ENCODE measurements at places on chromosomes 7 and 10.

DNA sequence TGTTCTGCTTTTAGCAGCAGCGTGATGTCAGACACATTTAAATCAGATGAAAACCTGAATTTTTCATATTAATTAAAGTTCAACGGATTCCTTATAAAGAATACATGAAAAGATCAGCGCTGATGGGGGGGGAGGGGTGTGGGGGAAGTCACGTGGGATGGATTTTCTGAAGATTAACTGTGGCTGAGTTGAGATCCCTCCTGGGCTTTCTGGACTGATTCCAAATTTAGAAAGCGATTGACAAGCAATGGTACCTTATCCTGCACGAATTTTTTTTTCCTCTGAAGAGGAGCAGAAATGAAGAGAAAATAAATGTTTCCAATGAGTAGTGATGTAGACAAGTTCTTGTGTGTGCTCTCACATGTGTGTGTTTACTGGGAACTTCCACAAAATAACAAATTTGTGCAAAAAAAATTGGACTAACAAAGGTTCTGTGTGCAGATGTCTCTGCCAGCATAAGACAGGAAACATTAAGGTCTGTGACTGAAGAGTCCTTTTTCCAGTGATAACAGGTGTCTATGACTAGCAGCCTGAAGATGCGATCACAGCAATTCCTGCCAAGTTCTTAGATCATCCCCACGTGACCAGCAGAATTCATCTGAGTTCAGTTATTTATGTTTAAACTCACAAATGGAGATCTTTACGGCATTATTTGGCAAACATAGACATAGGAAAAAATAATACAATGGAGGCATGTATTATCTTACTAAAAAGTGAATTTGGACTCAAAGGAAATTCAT, 585.2 kb upstream of the CELF2 start:
- DNase-seq = no peak

GRCh38 chr10:4590807-4591206, 235.2 kb upstream of the AKR1E2 start:
- no peak for DNase-seq

- no peak for DNase-seq
Observed at GRCh38 chr10:101330631-101331225, 23.2 kb upstream of the BTRC start.

DNA sequence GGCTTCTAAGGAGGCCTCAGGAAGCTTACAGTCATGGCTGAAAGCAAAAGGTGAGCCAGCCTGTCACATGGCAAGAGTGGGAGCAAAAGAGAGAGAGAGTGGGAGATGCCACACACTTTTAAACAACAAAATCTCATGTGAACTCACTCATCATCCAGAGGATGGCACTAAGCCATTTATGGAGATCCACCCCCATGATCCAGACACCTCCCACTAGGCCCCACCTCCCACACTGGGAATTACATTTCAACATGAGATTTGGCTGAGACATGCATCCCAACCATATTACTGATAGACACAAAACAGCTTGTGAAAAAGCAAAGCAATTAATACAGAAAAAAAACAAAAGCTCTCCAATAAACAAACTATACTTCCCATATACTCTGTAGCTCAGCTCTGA, 210.3 kb downstream of the GALNT17 start:
- no peak for DNase-seq

DNA sequence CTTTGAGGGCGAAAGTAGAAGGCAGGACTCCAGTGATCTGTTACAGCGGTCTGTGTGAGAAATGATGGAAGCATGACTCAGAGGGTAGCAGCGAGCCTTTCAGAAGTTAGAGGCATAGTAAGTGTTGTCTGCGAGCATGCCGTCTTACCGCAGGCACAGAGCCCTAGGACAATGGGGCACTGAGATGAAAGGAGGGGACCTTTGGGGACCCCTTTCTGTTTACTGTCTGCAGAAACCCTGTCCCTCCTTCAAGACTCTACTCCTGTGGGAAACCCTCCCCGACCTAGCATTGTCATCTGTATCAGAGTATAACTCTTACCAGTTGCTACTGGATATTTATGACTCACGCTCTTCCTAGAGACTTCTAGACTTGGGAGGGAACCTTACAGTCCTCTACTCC, 87.2 kb upstream of the AGK start:
- DNase-seq = no peak

DNA sequence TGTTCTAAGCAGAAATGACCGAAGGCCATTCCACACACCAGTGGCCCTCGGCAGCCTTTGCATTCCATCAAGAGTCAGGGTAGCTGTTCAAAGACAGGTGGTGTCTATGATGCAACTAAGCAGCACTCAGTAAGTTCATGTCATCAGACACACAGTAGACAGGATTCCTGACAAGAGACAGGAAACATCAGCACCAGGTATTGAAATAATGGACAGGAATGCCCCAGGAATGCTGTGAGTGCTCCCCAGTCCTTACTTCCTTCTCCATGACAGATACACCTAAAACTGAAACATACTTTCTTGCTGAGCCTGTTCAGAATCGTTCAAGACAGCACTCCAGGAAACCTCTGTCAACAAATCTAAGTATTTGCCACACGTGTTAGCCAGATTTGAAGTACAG, 204.4 kb downstream of the TPST1 start:
- DNase-seq = no peak

DNA sequence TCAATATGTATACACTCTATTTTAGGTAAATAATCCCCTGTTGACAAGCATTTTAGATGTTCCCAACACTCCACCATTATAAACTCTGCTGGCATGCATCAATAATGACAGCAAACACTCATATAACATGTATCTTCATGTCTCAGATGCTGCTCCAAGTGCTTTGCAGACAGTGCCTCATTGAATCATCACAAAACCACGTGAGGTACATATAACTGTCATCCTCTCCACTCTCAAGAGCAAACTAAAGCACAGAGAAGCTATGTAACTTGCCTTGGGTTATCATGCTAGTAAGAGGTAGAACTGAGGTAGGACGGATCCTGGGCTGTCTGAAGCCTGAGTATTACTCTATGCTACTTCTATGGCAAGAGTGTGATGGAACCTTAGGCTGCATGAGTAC, 72.5 kb upstream of the GSDME start:
- no peak for DNase-seq

DNA sequence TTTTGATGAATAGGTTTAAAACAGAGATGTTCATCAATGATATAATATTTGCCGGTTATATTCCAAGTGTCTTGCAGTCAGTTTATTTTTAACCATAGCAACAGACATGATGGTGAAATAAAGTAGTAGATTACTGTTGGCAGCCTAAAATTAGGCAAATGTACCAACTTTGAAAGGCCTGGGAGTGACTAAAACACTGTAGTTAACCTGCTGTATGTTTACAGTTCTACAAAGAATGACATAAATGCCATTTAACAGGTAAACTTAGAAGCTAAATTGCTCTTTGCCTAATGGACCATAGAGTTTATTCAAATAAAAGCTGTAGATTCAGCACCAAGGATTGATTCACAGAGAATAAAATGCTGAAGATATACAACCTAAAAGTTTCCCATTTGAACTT, 64.1 kb downstream of the PHTF2 start:
- DNase-seq = no peak

DNA sequence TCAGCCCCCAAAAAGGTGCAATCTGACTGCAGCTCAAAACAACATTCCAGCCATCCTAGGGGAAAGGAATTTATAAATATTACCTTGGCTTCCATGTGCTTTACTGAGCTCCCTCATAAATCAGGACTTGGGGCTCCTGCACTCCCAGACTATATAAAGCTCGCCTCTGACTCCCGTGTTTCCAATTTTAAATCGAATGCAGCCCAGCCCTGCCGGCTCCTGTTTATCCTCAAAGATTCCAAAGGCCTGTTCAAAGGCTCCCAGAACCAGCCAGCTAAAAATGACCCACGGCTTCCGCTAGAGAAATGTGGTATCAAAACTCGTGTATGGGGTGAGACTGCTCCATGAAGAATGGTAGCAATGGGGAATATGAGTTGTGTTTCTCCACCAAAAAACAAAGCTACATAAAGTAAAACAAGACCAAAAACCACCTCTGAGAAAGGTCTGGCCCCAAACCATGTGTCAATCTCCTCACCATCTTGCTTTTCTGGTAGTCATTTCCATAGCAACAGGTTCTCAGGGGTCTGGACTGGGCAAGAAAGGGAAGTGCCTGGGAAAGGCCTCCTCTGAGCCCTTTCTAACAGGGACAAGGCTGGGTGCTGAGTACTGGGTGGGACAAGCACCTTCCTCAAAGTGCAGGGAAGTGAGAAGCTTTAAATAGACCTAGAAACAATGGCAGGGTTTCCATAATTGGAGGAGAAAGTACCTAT, 5.1 kb downstream of the CALML3 start:
- no peak for DNase-seq

DNA sequence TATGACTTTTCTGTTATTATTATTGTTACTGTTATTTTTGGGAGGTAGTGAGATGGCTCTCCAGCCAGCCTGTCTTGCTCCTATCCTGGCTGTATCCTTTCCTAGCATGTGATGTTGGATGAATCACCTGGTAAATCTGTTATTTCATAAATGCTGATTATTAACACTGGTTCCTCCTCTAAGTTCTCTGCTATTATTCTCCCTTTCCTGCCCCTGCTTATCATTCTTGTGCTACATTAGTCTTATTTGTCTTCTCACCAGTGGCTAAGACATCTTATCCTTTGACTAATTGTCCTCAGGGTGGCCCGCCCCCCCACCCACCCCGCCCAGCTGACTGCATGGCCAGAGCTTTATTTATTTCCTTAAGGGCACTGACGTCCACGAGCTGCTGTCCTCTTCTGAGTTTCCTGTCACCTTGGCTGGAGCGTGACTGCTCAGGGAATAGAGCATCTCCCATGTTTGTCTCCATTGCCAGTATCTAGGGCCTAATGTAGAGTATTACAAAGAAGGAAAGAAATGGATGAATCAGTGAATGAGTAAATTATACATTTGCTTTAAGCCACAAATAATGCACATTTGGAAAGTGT, 110.1 kb upstream of the KLF6 start:
- DNase-seq = no peak

DNA sequence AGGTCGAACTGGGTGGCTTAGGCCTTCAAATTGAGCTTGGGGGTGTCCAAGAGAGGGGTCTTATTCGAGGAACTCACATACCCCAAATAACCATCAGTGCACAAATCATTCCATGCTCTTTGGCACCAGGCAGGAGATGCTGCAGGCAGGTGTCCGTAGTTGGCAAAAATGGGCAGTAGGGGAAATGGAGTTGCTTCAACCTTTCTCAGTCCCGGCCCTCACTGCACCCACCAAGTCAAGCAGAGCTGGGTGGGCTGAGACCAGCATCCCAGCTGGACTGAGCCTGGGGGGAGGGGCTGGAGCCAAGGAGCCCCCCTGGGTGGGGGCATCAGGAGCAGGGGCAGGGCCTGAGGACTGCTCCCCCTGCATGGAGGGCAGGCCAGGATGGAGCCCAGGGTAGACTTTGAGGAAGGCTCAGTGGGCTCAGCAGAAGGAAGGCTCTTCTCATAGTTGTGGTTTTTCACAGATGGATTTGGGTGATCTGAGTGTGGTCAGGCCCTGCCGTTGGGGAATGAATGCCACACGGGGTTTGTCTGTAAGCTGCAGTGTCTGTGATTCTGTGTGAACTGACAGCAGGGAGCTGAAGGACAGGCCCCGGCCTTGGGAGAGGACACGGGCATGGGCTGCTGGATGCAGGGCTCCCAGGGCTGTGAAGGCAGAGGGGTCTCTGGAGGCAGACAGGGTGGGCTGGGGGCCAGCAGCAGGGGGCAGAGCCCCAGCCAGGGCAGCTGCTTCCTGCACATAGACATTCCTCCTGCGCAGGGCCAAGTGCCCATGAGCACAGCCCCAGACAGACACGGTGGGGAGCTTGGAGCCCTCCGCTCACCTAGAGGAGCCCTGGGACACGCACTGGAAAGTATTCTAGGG, 144.5 kb downstream of the ADCY1 start:
- DNase-seq = no peak

DNA sequence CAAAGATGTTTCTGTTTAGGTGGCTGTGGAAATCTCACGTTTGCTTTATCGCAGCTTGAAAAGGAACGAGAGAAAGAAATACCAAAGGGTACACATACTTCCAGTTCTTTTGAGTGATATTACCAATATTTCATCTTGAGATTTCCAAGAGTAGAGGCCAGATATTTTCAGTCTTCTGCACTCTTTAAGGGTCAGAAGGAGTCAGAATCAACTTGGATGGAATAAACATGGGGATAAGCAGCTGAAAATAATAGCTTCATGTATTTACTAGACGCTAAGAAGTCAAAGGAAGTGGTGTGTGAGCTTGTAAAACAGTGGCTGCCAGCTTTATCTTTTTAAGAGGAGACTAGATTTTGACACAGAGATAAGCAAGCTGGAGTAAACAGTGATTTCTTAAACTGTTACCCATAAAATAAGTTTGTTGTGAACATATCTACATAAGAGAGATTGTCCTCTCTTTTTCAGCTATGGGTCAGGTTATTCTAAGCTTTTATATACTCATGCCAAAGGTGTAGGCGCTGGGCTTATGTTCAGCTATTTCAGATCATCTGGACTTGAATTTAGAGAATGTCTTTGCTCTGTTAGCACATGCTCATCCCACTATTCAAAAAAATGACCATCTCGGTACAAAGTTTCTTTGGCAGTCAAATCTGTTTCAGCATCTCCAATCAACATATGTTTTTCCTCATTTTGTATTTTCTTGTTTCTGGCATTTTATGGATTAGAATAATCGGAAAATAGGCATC, 170.8 kb upstream of the TCF7L2 start:
- DNase-seq = no peak

DNA sequence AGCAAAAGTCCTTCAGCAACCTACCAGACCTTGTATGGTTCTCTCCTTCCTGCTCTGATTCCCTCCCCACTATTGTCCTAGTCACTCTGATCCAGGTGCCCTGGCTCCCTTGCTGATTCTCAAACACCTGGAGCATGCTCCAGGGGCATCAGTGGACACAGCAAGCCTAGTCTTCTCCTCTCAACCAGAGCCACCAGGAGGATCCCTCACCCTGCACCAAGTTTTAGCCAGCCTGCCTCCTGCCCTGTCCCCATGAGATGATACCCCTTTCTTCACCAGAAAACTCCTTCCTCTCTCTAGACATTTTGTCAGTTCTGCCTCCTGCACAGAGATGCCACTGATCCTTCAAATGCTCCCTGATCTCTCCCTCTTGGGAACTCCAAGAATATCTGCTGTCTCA, 11.0 kb downstream of the LLCFC1 start:
- DNase-seq = no peak

DNA sequence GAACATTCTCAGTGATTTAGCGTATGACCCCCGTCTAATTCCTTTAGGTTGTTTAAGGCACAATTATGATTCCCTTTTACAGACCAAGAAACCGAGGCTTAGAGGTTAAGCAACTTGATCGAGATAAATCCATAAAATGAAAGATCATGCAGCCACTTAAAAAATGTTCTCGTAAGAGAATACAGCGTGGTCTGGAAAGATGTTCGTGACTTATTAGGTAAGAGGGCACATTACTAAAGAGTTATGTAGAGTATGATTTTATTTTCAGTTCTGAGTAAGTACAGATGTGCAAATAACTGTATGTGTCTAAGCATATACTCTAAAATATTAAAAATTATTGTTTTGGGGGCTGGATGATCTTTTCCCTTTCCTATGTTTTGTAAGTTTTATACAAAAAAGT, 575.1 kb downstream of the PARD3 start:
- no peak for DNase-seq

GRCh38 chr10:28201410-28202400, 101.2 kb downstream of the MPP7 start:
- no peak for DNase-seq
